ENCODE measurements at places on chromosomes 6 and 20. TPM values are rescaled to one million over a fixed set of nuclear protein-coding genes. Genes with fewer than 3 reads are reported as not detected.

CGA gene
- total RNA-seq: not detected

UTRN gene
- total RNA-seq: 136 TPM

ABRACL gene
- total RNA-seq: 134 TPM

EDN1 gene
- not detected for total RNA-seq

TGM2 gene
- 0.34 TPM for total RNA-seq

DNA sequence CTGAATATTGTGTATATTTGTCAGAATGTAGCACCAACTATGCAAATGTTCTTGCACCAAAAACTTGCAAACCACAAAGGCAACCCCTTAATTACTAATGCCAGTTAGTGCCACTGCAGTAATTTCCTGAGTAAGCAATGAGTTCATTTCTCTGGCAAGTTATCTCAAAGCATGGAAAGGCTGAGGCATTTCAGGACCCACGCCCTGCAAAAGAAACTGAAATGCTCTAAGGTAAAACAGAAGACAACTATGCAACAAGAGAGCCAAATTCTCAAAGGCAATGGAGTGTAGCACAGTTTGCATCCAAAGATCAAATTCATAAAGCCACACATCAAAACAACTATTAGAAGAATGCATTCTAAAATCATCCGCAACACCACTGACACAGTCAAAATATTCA, 994.4 kb downstream of the EYS start:
- no peak overlapping the region for H3K27ac ChIP-seq
- H3K4me3 ChIP-seq: no peak overlapping the region
- H3K4me1 ChIP-seq: no peaks in the 10 kb centered on the region
- H3K36me3 ChIP-seq: no peaks in the 10 kb centered on the region
- no peak for DNase-seq

GRCh38 chr6:22106451-22106850, 190.4 kb downstream of the PRL start:
- no peaks in the 10 kb centered on the region for H3K4me1 ChIP-seq
- H3K36me3 ChIP-seq: no peaks in the 10 kb centered on the region
- no peak overlapping the region for H3K27ac ChIP-seq
- DNase-seq: no peak

DNA sequence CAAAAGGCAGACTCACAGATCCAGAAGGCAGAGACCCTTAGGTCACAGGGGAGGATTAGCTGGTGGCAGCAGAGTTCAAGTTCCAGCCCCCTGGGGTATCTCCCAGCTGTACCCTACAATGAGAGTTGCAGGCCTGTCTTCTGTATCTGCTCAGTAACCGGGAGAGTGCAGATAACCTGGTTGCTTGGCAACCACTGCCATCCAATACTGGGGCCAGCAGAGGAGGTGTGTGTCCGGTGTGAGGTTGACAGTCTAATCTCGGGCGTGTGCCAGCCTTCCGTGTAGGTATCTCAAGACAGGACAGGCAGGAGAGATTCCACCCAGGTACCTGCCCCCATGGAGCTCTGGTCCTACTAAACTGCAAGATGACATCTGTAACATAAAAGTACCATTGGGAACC, 56.6 kb upstream of the TBC1D7 start:
- H3K27ac ChIP-seq: no peak overlapping the region
- peaks cover 18% of the 10 kb centered on the region for H3K4me1 ChIP-seq
- DNase-seq: no peak
- no peak overlapping the region for H3K4me3 ChIP-seq
- H3K27me3 ChIP-seq: no peaks in the 10 kb centered on the region
- peaks cover 12% of the 10 kb centered on the region for H3K36me3 ChIP-seq

- H3K36me3 ChIP-seq: no peaks in the 10 kb centered on the region
- H3K4me3 ChIP-seq: no peak overlapping the region
- DNase-seq: no peak
Measured at GRCh38 chr6:166286839-166287271, 21.3 kb downstream of the PRR18 start.

- no peak overlapping the region for H3K4me3 ChIP-seq
- H3K36me3 ChIP-seq: no peaks in the 10 kb centered on the region
- H3K4me1 ChIP-seq: peaks cover 13% of the 10 kb centered on the region
- DNase-seq: no peak
Measured at GRCh38 chr6:39085129-39085797, 29.7 kb downstream of the SAYSD1 start.

- no peaks in the 10 kb centered on the region for H3K27me3 ChIP-seq
- no peak for DNase-seq
- H3K4me3 ChIP-seq: no peak overlapping the region
- peaks cover 59% of the 10 kb centered on the region for H3K36me3 ChIP-seq
Measured at GRCh38 chr6:107719160-107719559, 105.0 kb downstream of the SCML4 start.

DNA sequence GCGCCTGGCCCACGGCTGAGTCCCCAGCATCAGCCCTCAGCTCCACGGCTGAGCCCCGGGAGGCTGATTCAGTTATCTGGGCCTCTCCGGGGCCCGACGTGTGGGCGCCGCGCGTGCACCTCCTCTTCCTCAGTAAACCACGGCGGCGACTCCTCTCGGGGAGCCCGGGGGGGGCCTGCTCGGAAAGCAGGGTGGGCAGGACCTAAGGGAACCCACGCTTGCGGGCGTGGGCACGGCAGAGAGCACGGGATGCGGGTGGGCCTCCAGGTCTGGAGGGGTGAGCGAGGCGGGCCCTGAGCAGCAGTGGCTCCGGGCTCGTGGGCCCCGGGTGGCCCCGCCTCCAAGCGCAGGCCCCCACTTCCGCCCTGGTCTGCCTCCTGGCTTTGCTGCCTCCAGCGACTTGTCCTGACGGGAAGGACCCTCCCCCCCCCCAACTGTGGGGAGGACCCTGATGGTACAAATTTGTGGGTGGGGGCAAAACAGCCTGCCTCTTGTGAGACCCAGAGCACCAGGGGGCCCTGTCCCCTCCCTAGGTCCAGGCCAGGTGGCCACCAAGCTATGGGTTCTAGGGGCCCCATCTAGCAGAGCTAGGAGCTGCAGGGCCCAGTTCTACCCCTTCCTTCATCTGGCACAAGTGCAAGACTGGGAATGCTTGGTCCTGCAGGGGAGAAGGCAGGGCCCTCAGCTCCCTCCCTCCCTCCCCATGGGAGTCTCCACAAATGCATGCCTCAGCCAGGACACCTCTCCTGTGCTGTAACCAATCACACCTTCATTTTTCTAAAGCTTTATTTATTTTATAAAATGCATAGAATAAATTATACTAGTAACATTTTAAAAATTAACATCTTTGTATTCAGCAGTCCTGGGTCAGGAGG, 16.9 kb downstream of the UCKL1 start:
- no peak overlapping the region for H3K4me3 ChIP-seq
- DNase-seq: no peak
- no peak overlapping the region for H3K27ac ChIP-seq
- peaks cover 17% of the 10 kb centered on the region for H3K4me1 ChIP-seq
- H3K27me3 ChIP-seq: no peaks in the 10 kb centered on the region

DNA sequence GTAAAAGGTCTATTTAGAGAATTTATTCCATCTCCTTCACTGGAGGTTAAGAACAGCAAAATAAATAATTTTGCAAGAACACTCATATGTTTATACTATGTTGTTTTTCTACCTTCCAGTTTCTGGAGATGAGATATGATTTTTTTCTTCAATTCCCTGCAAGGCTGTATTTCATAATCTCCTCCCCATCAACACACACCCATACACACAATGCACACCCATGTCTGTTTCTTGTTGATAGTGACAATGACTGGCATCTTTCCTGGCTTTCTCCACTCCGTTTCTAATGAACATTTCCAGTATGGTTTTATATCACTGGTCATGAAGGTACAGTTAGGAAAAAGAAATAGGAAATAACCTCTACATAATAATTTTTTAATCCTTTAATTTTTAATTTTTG, 202.1 kb downstream of the ARHGAP18 start:
- DNase-seq: no peak
- H3K4me3 ChIP-seq: no peak overlapping the region
- peaks cover 2% of the 10 kb centered on the region for H3K27me3 ChIP-seq

GRCh38 chr20:37246736-37247135, 14.9 kb downstream of the GHRH start:
- H3K27me3 ChIP-seq: no peaks in the 10 kb centered on the region
- peaks cover 13% of the 10 kb centered on the region for H3K36me3 ChIP-seq
- no peak overlapping the region for H3K4me3 ChIP-seq
- DNase-seq: no peak
- H3K27ac ChIP-seq: no peak overlapping the region

DNA sequence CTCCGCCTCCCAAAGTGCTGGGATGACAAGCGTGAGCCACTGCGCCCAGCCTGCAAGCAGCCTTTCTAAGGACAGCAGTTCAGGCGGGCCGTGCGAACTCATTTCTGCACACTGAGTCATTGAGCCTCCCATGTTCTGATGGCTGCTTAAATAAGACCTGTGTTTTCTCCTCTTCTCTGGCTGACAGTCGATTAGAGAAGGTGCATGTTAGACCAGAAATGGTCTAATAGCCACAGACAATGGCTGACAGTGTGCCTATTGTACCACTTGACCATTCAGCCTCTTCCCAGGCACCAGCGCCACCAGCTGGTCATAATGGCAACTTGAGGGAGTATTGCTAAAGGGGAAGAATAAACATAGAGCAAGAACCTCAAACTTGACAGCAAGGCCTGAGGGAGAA, 6.2 kb downstream of the CST11 start:
- peak; percentile 44 for DNase-seq
- H3K27ac ChIP-seq: no peak overlapping the region
- H3K27me3 ChIP-seq: peaks cover 2% of the 10 kb centered on the region
- no peak overlapping the region for H3K4me3 ChIP-seq

- H3K27ac ChIP-seq: no peak overlapping the region
- no peak overlapping the region for H3K4me3 ChIP-seq
- no peaks in the 10 kb centered on the region for H3K4me1 ChIP-seq
- no peak for DNase-seq
Measured at GRCh38 chr6:134956032-134956431, 6.1 kb upstream of the ALDH8A1 start.

DNA sequence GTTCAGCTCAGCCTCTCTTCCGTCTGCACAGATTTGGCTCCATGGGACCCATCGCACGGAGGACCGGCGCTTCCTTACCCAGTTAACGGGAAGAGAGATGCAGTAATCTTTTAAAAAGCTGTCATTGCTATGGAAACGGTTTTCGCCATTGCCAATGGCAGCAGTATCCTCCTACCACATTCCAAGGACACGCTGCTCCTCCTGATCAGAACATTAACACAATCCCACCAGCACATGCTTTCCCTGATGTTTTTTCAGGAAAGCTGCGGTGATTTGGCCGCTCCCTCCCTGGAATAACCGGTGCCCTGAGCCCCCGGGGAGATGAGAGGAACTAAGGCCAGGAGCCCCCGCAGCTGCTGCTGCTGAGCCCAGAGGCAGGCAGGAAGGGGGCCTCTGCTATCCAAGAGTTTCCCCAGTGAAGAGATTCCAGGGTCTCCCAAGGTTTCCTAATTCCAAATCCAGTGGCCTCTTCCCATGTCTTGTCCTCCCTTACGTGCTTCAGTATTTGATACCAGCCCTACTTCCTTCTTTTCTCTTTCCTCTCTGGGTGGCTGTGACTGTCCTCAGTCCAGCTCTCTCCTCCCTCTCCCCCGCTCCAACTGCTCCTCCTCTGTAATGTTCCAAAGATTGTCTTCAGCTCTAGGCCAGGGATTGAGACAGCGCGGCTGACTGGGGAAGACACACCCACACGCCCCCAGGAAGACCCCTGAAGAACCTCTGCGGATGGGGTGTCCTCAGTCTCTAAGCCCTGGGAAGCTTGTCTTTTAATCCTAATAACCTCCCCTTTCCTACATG, 2.6 kb downstream of the BNIP5 start:
- H3K36me3 ChIP-seq: no peaks in the 10 kb centered on the region
- no peak overlapping the region for H3K27ac ChIP-seq
- peaks cover 5% of the 10 kb centered on the region for H3K4me1 ChIP-seq
- peaks cover 39% of the 10 kb centered on the region for H3K27me3 ChIP-seq
- H3K4me3 ChIP-seq: no peak overlapping the region

- no peak overlapping the region for H3K4me3 ChIP-seq
- H3K36me3 ChIP-seq: peaks cover 3% of the 10 kb centered on the region
- H3K27ac ChIP-seq: no peak overlapping the region
- DNase-seq: no peak
- peaks cover 5% of the 10 kb centered on the region for H3K4me1 ChIP-seq
Measured at GRCh38 chr20:1308702-1309095, 20.2 kb downstream of the SDCBP2 start.

DNA sequence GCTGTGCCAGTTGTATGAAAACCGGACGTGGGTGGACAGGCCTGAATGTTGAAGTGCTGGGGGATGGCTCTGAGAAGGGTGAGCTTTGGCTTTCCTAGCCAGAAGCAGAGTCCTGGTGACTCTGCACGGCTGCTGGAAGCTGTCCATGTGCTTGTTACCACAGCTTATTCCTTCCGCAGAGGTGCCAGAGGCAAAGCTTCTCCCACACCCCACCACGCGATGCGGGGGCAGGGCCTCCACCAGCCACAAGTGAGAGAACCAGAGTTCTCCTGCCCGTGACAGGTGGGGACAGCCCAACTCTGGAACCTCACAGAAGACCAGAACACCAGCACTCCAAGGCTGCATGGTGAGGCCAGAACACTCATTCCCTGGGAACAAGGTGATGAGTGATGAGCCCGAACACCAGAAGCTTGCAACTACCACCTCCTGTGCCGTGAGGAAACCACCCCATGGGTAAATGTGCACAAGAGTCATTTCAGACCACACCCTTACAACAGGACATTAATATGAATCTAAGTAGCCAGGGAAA, 36.7 kb downstream of the JAG1 start:
- no peak for DNase-seq
- H3K4me1 ChIP-seq: no peaks in the 10 kb centered on the region
- H3K27me3 ChIP-seq: no peaks in the 10 kb centered on the region
- no peak overlapping the region for H3K4me3 ChIP-seq

DNA sequence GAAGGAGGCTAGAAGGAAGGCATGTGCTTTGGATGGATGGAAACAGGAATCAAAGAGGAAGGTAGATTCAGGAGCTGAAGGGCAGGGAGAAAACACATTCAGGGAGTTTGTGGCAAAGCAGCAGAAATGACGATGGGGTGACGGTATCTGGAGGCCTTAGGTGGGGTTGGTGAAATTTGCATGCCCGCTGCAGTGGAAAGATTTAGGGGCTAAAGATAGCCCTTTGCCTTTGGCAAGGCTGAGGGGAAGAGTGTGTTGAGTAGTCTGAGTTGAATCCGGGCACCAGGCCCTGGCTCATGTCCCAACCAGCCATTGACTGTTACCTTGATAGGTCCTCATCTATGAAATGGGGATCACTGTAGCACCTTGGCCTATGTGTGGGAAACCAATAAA, 1.3 kb downstream of the GZF1 start:
- peaks cover 39% of the 10 kb centered on the region for H3K36me3 ChIP-seq
- H3K27me3 ChIP-seq: no peaks in the 10 kb centered on the region
- peak overlapping the region; percentile 98 for H3K27ac ChIP-seq
- H3K4me1 ChIP-seq: peaks cover 69% of the 10 kb centered on the region
- DNase-seq: no peak

GRCh38 chr6:65984089-65984488, 277.1 kb upstream of the EYS start:
- no peaks in the 10 kb centered on the region for H3K36me3 ChIP-seq
- no peak for DNase-seq
- H3K4me1 ChIP-seq: no peaks in the 10 kb centered on the region
- H3K4me3 ChIP-seq: no peak overlapping the region
- no peaks in the 10 kb centered on the region for H3K27me3 ChIP-seq
